Hematopoietic multipotent progenitor cell treated with erythropoietin and hydrocortisone succinate and interleukin-3 and kit ligand, for 4 days (in vitro differentiated cells): ENCODE measurements at places on chromosomes 7 and 10.

DNA sequence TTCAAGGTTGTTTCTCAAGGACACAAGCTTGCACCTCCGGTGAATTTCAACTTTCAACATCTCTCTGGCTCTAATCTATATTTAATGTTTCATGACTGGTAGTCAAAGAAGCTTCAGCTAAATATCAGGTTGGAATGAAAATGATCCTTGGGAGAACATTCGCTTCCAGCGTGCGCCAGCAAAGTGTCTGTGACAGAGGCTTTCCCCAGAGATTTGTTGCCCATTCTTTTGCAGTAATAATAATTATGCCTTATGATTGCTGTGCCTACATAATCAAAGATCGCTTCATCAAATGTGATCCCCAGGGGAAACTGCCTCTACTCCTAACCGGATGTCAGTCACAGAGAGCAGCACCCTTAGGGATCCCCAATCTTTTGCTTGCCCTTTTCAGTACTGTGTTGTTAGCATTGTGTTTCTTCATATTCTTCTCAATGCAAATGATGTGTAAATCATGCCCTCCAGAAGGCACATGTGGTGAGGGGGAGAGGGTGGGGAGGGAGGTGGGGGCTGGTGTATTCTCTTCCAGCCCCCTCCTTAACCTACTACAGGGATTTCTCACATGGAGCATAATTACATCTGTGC, 30.5 kb downstream of the FZD1 start:
- DNase-seq: no peak

GRCh38 chr7:117137868-117138267, 184.6 kb downstream of the ST7 start:
- no peak for DNase-seq

DNA sequence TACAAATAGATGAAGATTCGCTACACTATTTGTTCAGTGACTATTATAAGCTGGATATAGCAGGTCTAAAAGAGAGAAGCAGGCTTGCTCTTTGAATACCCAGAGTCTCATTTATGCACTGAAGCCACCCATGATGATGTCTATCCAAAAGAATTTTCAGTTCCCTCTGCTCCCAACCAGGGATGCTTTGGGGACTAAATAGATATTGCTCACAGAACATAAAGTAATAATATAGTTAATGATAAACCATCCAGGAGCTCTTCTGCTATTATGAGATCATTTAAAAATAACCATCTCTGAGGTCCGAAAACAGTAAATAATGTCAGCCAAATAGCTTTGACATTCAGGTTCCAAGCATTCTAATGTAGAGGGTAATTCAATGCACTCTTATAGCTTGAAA, 875.4 kb downstream of the SORCS3 start:
- DNase-seq: no peak

DNA sequence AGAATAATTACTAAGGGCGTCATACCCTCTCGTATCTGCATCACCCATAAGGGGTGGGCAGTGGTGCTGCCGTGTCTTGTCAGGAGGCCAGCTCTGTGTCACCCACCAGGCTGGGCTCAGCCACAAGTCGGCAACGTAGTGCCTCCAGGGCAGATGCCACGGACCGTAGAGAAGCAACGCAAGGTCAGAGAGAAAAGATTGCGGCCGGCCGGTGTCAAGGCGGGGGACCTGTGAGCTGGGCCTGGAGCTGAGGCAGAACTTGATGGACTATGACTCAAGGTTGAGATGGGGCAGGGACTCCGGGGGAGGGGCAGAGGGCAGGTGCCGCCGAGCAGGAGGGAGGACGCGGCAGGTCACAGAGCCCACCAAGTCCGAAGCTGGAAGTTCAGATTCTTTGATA, 29.5 kb downstream of the FOXK1 start:
- no peak for DNase-seq

GRCh38 chr10:118311505-118311904, 30.6 kb downstream of the FAM204A start:
- no peak for DNase-seq

DNA sequence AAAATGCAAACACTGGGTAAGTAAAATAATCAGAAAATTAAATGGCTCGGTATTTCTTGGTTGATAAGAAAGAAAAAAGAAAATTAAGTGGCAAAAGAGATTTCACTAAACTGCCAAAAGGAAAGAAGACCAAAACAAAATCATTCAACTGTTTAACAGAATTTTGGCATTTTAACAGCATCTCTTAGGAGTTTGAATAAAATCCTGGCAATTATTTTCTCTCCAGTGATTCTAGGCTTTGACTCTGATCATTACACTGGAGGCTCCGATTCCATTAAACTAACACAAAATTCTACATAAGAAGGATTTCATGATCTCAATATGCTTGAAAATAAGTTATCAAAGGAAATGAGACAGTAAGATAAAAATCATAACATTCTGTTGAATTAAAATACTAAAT, 62.3 kb downstream of the ARHGAP21 start:
- DNase-seq: no peak

GRCh38 chr10:26491276-26491675, 53.1 kb downstream of the APBB1IP start:
- DNase-seq: no peak

DNA sequence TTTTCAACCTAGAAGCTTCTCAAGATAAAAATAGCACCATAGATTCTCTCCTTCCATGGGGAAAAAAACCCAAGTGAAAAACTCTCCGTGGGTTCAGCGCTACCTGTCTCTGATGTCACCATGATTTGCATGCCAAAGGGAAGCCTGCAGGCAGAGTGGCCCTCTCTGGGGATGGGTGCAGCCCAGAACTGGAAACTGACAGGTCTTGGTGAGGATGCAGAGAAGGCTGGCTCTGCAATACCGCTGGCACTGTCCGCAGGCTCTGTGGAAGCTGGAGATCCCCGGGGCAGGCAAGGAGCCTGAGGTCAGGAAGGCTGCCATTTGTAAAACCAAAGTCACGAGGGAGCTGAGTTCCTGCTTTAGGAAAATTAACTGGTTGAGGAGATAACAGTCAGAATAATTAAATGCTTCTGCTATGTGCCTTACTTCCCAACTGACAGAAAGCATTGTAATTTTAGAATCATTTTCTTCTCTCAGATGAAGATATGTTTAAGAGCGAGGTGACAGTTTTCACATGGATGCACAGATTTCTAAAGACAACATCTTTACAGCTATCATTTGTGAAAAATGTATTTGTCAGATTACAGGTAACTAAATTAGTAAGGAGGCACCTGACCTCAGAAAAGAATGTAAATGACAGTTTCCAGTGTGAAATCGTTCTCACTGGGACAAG, 731.5 kb upstream of the FZD8 start:
- no peak for DNase-seq

DNA sequence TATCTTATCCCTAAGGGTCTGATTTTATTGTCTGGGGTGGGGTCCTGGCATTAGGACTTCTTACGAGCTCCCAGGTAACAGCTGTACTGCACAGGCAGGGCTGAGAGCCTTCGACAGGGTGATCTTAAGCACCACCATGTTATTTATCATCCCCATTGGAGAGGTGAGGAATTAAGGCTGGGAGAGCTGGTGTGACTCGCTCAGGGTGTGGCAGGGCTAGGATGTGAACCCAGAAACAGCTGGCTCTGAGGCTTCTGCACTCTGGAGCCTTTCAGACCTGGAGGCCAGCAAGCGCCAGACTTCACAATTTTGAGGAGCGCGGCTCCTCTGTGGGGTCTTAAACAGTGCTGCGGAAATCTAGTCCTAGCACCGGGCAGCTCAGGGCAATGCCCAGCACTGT, 27.4 kb upstream of the NDST2 start:
- DNase-seq: no peak
